Stimulated activated naive CD8-positive, alpha-beta T cell treated with anti-CD3 and anti-CD28 coated beads, Interleukin-15, Interleukin-2, amounts not matched to agents 100 U/mL and 50 U/mL, for 24 hours (primary cell): ENCODE measurements at places on chromosomes 11 and 22.
A peak's percentile ranks its signal among the peaks of the same experiment; 100 is the strongest.

- no peak for DNase-seq
Measured at GRCh38 chr22:32752326-32752725, 49.2 kb upstream of the TIMP3 start.

DNA sequence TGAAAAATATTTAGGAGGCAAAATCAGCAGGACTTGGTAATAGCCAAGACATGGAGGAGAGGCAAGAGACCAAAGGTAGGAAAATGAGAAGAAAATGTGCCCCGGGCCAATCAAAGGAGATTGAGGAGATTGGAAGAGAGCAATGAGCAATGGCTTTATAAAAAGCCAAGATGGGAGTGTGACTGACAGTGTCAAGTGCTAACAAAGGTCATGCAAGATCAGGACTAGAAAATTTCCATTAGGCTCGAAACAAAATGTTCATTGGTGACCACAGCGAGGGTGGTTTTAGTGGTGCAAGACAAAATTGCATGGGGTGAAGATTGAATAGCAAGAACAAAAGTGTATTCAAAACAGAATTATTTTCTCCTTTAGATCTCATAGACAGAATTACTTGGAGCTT lies 45.2 kb upstream of the TBCEL start:
- no peak for DNase-seq

GRCh38 chr11:30741039-30741550 lies 154.9 kb upstream of the MPPED2 start:
- DNase-seq: no peak

GRCh38 chr11:112810951-112811350 lies 150.3 kb upstream of the NCAM1 start:
- no peak for DNase-seq

DNA sequence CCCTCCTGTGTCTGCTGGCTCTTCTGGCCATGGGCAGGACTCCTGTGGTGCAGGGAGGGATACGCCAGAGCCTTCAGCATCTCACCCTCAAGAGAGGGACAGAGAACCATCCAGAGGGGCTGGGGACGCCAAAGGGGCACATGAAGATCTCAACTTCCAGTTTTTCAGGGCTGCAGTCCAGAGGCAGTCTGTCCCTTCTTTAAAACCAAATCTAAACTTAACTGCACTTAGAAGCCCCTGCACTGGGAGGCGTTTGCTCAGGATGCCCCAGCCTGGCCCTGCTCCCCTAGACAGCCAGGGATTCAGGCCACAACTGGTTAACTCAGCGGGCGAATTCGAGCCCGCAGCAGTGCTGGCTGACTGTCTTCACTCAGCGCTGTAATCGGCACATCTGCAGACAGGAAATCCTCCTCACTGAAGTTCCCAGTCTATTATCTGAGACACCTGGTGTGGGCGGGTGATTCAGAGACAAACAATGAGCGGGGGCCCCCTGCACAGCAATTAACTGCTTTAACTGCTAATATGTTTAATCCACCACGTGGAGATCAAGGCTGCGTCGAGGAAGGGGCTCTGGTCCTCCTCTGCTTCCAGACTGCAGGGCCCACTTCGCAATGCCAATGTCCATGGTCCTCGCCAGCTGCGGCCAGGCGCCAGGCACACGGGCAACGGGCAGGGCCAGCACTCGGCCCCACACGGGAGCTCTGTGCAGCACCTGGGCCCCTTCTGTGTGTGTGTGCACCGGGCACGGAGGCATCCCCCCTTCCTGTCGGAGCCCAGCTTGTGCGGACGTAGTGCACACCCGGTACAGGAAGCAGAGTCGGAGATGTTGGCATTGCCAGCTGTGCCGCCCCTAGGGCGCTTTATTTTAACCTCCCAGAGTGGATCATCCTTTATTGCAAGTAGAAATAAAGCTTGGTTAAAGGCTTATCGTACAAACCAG lies 36.9 kb upstream of the GNB1L start:
- peak; percentile 83 for DNase-seq
